Activated CD4-positive, alpha-beta T cell treated with anti-CD3 and anti-CD28 coated beads, Interleukin-2, amount 50 U/mL, for 48 hours (primary cell): ENCODE measurements at places on chromosomes 13 and 19.
A peak's percentile ranks its signal among the peaks of the same experiment; 100 is the strongest.

- DNase-seq: no peak
Observed at GRCh38 chr19:1907563-1908363, 2.6 kb downstream of the ADAT3 start.

- DNase-seq: peak; percentile 15
Observed at GRCh38 chr13:73702419-73703071, 431.7 kb downstream of the KLF12 start.

DNA sequence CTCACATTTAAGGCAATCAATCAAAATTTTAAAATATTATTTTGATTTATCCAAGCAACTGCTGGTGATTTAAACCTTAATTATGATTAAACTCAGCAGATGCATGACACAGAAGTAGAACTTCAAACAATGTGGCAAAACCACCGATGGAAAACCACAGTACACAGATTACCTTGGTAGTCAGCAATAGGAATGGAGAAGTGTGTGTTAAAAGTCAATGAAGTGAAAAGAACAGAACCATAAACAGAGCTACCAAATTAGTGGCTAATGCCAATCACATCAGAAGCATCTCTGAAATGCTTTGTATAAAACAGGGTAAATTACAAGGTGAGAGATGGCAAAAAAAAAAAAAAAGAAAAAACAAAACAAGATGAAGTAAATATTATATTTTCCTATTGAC, 31.2 kb downstream of the KATNAL1 start:
- no peak for DNase-seq

GRCh38 chr19:56147307-56147706, 6.2 kb downstream of the ZNF444 start:
- no peak for DNase-seq

- DNase-seq: no peak
Observed at GRCh38 chr19:51296336-51297093, 14.9 kb upstream of the IGLON5 start.

DNA sequence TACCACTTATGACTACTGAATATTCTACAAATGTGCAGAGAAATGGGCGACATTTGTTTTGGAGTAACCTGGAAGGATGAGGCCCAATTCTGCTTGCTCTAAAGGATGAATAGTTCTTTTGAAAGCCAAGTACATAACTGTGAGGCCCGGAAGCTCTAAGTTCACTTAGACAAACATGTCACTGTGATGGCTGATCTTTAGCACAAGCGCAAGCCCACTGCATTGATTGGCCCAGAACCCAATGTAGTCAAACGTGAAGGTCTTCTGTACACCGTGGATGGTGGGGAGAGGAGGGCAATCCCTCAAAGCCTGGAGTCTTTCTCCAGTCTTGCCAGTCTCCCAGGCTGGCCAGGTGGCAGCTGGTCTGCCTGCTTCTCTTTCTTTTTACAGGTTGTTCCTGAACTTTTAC, 139.6 kb downstream of the RFC3 start:
- DNase-seq: no peak

GRCh38 chr19:743168-743687, 7.7 kb upstream of the MISP start:
- DNase-seq: no peak

DNA sequence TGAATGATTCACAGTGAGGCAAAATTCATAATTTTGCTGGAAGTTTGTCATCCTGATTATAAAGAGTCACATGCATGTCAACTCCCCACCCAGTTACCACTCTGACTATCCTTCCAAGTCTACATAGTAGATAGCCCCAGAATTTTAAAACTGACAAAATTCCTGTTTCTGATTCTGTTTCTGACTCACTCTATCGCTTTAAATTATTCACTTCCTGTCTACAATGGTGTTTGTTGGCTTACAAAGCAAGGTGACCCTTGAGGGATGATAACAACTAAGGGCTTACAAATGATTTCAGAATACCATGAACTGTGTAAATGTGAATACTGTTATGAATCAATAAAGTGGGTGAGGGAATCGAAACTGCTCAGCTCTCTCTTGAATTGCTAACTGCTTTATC, 98.7 kb upstream of the KL start:
- DNase-seq: no peak

DNA sequence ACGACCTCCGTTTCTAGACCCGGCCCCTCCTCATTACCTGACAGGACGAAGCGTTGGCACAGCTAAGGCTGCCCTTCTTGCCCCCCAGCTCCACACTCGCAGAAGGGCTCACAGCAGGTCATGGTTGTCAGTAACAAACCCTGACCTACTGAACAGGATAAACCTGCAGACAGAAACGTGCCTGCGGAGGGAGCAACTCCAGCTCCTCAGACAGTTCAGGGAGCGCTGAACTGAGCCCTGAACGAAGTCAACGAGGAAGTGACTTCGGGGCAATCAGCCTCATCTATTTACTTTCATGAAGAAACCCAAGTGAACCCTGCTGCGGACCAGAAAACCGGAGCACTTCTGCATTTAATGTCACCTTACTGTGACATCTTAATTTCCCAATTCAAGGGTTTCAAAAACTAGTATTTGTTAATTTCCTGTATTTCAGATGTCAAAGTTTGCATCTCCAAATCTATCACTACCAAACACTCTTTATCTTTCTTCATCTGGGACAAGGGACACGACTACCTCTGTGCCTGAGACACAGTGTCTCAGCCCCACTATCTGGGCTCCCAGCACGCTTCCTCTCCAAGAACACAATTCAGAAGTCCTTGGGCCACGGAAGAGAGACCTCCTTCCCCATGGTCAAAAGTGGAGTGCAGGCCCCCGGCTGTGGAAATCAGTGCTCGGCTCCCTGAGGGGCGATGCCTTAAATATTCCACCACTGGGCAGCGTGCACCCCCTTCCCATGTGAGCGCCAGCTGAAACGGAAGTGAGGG, 40.2 kb downstream of the CARS2 start:
- DNase-seq: no peak

DNA sequence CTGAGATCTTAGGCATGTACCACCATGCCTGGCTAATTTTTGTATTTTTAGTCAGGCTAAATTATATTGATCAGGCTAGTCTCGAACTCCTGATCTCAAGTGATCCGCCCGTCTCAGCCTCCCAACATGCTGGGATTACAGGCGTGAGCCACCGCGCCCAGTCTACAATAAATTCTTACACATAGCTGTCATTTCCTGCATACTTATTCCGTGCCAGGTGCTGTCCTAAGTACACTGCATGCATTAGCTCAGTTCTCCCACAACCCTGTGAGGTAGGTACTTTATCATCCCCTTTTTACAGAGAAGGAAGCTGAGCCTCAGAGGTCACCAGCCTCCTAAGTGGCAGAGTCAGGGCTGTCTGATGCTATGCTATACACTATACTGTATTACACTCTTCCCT, 7.2 kb upstream of the RHPN2 start:
- no peak for DNase-seq

DNA sequence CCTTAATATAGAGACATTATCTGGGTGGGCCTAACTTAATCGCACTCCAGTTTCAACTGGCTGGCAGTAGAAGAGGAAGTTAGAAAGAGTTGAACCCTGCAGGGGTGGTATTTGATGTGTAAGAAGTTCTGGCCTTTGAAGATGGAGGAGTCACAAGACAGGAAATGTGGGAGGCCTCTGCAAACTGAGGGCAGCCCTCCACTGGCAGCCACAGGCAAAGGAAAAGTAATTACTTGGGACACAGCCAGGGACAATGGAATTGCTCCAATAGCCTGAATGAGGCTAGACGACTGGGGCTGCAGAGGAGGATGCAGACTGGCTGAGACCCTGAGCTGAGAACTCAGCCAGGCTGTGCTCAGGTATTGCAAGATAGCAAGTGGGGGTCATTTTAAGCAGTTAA, 703.3 kb upstream of the ARGLU1 start:
- no peak for DNase-seq

DNA sequence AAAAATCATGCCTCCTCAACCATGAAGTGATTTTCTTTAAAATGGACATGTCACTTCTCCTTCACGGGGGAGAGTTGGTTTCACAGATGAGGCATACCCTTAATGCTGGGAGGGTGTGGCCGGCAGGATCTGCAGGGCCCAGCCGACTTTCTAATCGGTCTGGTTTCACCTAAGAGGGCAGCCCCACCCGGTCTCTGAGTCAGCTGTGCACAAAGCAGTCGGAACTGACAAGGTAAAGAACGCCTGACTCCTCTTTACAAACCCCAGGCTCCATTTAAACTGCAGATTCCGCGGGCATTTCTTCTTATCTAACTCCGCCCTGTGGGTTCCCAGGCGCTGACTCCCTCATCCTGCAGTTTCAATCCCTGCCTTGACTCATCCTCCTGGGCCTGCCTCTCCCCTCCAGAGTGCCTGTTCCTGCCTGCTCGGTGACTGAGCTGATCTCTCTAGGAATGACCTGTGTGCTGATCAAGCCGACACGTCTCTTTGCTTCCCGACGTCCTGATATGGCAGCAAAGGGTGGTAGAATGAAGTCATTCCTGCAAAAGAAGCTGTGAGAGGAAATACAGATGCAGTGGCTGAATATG, 63.4 kb downstream of the EFNB2 start:
- no peak for DNase-seq

GRCh38 chr13:101258071-101258470, 158.2 kb downstream of the NALCN start:
- DNase-seq: peak; percentile 61

GRCh38 chr13:90055121-90055520, 1292.4 kb upstream of the MIR17HG start:
- DNase-seq: no peak

DNA sequence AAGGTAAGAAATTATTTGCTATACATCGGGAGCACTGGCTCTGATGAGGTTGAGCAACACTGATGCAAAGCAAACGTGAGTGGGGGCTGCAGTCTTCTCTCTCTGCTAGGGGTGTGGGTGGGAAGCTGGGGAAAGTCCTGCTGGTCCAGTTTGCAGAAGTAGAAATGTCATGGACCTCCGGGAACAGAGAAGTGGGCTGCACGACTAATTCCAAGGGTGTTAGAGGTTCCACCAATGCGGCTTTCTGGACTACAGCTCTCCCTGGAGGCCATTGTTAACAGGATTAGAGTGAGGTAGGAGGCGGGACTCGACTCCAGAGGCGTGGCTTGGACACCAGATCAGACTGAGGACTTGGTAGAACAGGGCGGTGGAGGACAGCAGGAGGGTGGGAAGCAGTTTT, 5.7 kb upstream of the FBXO27 start:
- peak; percentile 20 for DNase-seq

- peak; percentile 33 for DNase-seq
Observed at GRCh38 chr19:55369653-55370304, 484 bp downstream of the IL11 start.

GRCh38 chr19:43430142-43430710, 15.5 kb downstream of the TEX101 start:
- no peak for DNase-seq

- no peak for DNase-seq
Observed at GRCh38 chr13:82878536-82878935, 1003.7 kb downstream of the SLITRK1 start.

GRCh38 chr19:30001791-30002190, 59.8 kb downstream of the URI1 start:
- no peak for DNase-seq
